ENCODE measurements at places on chromosomes 5 and 9.

GRCh38 chr5:178994580-178995340 is at the start of gene GRM6:
Gene GRM6, minus strand, starts transcription at chr5:178995320. Its CDS starts 376 bp downstream, at chr5:178994944.
- DNase-seq: no peak

GRCh38 chr5:138943599-138944173 is 68.6 kb upstream of the LRRTM2 start:
- DNase-seq: no peak

- DNase-seq: peak; percentile 47
Observed at GRCh38 chr9:99809586-99810319, 11.9 kb upstream of the NR4A3 start.

DNA sequence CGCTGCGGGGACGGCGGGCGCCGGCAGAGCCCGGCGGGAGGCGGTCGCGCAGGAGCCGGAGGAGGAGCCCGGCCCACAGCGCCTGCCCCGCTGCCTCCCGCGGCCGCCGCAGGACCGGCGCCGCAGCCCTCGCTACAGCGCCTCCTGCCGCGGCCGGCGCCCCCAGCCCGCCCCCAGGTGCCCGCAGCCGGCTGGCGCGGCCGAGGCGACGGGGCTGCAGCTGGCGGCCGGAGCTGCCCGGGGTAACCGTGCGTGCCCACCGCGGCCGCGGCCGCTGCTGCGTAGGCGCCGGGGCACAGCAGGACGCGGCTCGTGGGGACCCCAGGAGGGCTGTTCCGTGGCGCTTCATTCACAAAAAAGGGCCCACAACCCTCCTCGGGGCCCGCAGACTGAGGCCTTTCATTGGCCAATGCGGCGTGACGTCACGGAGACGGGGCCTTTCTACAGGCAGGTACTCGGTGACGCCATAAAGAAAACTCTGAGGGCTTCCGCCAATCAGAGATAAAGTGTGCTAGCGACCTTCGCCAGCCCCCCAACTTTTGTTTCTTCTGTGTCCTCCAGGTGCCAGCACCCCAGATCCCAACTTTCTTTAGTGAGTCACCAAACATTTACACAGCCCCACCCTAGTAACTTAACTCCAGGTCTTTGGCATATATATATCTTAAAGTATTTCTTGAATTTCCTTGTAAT is at the start of gene CDC14B:
CDC14B (minus strand) TSS at position 353 of the 690 bp plus-strand sequence. CDS start 465 bp downstream, outside the sequence.
- peak; percentile 72 for DNase-seq

GRCh38 chr5:128052780-128053179 is 30.8 kb upstream of the SLC12A2 start:
- DNase-seq: no peak

- no peak for DNase-seq
Observed at GRCh38 chr5:73422164-73422563, 26.4 kb downstream of the FOXD1 start.
